ENCODE measurements at places on chromosomes 11 and 22.

GRCh38 chr11:64007629-64008282, 21.5 kb downstream of the OTUB1 start:
- no peak for DNase-seq

GRCh38 chr11:24622262-24622661, 125.4 kb downstream of the LUZP2 start:
- DNase-seq = no peak

GRCh38 chr11:117589063-117589462, 208.0 kb downstream of the DSCAML1 start:
- no peak for DNase-seq

GRCh38 chr11:123302751-123303195, 107.7 kb upstream of the CLMP start:
- peak; percentile 27 for DNase-seq
